ENCODE measurements at places on chromosomes 2 and 18.

GRCh38 chr18:56641714-56642337 lies 3.4 kb upstream of the TXNL1 start:
- DNase-seq, result peak; percentile 63

- DNase-seq, result no peak
Measured at GRCh38 chr2:218873359-218874194, 7.1 kb upstream of the WNT10A start.

GRCh38 chr18:64333584-64333983 lies 184.7 kb upstream of the LINC00305 start:
- no peak for DNase-seq

GRCh38 chr18:79949697-79950487 lies 1.6 kb downstream of the SLC66A2 start:
- DNase-seq, result no peak

- DNase-seq, result no peak
Measured at GRCh38 chr2:9483107-9483506, 8.8 kb downstream of the IAH1 start.

- no peak for DNase-seq
Measured at GRCh38 chr18:74869904-74870863, 272.5 kb downstream of the ZNF407 start.

All from fibroblast of mammary gland (primary cell).